Left renal pelvis (tissue), 4 donors: ENCODE measurements at places on chromosomes 16 and 17.

- DNase-seq = no peak
Measured at GRCh38 chr17:8140065-8141029, 11.9 kb downstream of the PER1 start.

GRCh38 chr16:86951831-86952598, 365.2 kb downstream of the C16orf95 start:
- no peak for DNase-seq

DNA sequence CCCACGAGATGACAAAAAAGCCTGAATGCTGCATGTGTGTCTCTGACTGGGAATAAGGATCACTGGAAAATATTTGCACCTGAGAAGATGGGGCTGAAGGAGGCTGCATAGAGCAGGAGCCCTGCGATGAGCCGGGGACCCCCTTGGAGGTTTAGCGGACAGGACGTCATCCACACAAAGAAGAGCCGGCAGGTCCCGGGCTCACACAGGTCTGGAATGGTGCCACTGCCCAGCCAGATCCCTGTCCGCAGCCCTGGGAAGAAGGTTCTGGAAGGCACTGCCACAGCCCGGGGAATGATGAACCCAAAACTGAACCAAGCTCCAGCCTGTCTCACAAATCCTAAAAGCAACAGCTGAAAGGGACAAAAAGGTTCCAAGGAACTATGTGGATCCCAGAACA, 101.8 kb downstream of the ANKRD11 start:
- no peak for DNase-seq

DNA sequence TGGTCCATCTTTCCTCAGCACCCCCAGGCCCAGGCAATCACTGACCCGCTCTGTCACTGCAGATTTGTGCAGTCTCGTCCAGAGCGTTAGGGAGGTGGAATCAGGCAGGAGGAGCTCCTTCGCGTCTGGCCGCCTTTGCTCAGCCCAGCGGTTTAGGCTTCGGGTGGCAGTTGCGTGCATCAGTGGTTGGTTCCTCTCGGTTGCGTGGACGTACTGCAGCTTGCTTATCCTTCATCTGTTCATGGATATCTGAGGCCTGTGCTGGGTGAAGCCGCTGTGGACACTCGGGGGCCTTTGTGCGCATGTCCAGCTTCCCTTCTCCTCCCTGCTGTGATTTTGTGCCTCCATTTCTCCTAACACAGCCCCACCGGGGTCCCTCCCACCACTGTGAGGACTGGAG, 4.7 kb upstream of the P2RX1 start:
- DNase-seq = no peak

GRCh38 chr17:1635675-1636465, 7.2 kb upstream of the SLC43A2 start:
- no peak for DNase-seq

- no peak for DNase-seq
Measured at GRCh38 chr16:89912143-89912542, 6.5 kb upstream of the MC1R start.

GRCh38 chr16:10750793-10751192, 7.2 kb downstream of the NUBP1 start:
- no peak for DNase-seq

GRCh38 chr17:41307647-41308046, 1.5 kb downstream of the KRTAP16-1 start:
- DNase-seq = no peak

DNA sequence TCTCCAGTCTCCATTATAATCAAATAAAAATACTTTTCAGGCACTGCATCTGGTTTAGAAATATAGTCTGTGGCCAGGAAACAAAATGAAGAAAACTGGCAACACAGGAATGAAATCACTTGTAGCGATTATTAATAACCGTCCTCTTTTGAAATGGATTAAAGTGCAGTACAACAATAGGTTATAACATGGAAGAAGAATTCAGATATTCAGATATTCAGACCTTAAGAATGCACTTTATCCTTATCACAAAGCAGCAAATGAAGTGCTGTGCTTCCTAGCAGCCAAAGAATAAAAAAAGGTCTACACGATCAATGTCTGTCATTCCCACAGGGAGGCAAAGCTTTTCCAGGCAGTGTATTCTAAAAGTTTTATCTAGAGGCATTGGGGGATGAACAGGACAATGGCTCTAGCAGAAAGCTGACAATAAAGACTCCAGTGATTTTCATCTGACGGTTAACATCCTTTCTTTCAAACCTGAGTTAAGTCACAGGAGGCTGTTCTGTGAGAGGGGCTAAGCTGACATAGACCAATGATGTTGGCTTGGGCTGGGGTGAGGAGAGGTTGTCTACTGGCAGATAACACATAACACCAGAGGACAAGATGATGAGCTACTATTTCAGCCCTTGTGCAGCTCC, 259.2 kb downstream of the SLC39A11 start:
- DNase-seq = no peak

DNA sequence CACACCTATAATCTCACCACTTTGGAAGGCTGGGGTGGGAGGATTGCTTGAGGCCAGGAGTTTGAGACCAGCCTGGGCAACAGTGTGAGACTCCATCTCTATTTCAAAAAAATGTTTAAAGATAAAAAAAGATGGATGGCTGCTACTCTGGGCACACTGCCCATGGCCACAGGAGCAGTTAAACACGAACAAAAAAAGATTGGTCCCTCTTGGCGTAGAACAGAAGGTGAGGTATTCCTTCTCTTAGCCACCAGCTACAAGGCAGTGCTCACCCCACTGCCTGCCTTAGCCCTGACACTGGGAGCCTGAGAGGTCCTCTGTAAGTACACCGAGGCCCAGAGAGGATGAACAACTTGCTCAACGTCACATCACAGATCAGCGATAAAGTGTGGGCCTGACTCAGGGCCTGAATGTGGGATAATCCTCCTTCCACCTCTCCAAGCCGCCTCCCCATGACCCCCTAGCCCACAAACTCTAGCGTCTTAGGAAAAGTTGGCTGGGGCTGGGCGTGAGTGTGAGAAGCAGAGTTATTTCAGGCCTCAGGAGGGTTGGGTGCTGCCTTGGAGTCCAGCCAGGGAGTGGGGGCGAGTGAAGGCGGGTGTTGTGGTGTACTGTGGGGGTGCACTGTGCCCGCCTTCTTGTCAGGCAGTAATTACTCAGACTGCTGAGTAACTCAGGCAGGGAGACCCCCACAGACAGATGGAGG, 2.3 kb upstream of the DPH1 start:
- DNase-seq = no peak

- DNase-seq = no peak
Measured at GRCh38 chr16:65789161-65789945, 577.1 kb upstream of the CDH5 start.

- no peak for DNase-seq
Measured at GRCh38 chr17:59565959-59566324, 532 bp downstream of the DHX40 start.

- DNase-seq = no peak
Measured at GRCh38 chr16:64469906-64470702, 651.8 kb downstream of the CDH11 start.
